ENCODE measurements at places on chromosomes 16 and 17.

DNA sequence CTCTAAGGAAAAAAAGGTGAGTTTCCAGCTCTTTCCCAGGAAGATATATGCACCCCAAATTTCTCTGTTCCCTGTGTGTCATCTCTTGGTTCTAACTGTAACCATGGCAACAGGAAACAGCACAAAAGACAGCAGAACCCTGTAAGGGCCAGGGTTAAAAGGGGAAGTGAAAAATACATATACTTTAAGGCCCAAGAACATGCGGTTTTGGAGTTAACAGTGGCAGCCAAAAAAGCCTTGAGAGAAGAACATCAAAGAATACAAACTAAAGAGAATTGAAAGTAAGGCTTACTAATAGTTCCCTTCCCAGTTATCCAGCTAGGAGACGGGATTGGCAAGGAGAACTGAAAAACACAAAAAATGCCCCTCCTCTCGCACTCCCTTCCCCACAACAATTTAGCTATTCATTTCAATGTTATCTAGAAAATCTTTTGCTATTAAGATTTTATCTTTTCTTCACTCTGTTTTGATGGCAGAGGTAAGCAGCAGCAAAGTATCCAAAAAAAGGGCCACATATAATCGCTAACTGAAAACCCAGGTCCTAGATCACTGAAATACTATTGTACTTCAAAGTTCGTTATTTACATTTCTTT is 1.5 kb downstream of the SPOP start:
- DNase-seq, result peak; percentile 92

DNA sequence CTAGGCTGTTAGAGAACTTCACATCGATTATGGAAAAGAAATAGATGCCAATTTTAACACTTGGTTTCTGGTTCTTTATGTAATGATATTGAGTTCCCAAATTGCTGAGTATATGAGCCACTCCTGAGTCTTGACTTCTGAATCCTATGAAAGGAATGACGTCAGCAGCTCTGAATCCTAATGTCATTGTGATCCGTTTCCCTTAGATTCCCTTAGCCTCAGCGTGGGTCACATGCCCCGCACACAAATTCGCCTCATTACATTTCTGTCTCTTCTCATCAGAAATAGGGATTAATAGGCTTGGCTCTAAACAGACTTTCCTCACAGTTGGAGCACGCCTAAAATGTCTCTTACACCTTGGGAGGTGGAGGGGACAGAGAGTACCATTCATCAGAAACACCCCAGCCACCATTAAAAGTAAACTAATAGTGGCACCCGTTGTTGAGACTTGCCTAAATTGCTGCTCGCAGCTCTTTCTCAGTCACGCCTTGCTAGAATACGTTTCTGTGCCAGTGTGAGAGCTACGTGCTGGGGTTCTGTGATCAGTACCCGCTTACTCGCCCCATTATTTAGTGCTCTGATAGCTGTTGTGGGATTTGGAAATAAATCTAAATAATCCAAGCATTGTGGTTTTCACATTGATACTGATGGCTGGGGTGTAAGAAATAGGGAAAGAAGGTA is 7.1 kb downstream of the MRM3 start:
- no peak for DNase-seq

GRCh38 chr17:55005520-55005919 is 37.0 kb downstream of the STXBP4 start:
- DNase-seq, result peak; percentile 25

GRCh38 chr17:40528692-40529417 is 27.4 kb upstream of the TNS4 start:
- DNase-seq, result no peak

DNA sequence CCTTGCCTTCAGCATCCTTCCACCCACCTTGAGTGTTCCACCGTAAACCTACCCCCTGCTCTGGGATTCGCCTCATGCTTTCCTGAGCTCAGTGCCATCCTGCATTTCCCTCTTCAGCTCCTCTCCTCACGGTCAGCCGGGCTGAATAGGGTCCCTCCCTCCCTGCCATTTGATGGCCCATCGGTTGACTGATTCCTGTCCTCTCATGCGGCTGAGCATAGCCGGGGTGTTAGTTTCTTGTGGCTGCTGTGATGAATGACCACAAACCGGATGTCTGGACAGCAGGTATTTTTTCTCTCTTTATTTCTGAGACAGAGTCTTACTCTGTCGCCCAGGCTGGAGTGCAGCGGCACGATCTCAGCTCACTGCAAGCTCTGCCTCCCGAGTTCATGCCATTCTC is 44.1 kb upstream of the MGAT5B start:
- no peak for DNase-seq

GRCh38 chr16:84988328-84989080 is 22.8 kb downstream of the ZDHHC7 start:
- DNase-seq, result no peak
